ENCODE measurements at places on chromosomes 13 and 19.

DNA sequence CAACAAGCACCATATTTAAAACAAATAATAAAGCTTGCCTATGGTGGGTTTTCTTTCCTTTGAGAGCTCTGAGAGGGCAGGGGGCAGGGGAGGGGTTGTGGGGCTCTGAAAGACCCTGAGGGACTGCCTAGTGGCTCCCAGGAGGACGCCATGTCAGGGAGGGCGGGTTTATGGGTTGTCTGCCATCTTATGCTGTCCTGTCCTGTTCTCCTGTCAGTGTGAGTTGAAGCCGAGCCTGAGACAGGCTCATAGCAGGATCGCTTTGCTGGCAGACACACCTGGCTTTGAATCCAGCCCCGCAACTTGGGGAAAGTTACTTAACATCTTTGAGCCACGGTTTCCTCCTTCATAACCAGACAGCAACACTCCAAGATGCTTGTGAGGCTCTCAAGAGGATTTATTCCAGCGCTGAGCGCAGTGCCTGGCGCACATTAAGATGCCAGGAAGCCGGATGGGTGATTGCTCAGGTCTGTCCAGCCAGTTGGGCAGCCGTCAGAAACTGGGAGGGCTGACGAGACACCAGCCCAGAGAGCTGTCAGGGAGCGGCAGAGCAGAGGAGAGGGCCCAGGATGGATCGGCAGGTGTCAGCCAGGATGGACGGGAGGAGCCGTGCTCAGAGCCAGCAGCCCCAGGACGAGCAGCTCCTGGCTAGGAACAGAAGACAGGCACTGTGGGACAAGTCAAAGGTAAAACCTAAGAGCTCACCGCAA, 36.8 kb upstream of the C1QTNF9 start:
- no peak for DNase-seq

GRCh38 chr19:51664997-51665396, 18.4 kb upstream of the SIGLEC14 start:
- DNase-seq, result no peak

GRCh38 chr13:107461751-107462150, 753.6 kb downstream of the LIG4 start:
- DNase-seq, result no peak

- DNase-seq, result no peak
Observed at GRCh38 chr13:43077461-43077860, 54.1 kb downstream of the DNAJC15 start.

DNA sequence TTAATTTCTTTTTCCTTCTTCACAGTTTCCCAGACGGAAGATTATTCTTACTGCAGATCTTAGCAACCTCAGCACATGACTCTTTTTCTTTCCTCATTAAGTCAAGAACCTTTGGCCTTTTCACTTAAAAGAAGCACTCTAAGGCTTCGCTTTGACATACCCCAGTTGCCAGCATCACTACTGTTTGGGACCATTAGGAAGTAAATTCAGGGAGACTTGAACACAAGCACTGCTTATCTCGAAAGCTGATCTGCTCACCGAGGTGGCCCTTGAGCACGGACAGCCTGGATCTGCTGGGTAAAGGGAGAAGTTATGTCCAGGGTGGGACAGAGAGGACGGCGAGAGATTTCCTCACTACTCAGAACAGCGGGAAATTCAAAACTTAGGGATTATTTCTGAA, 151.4 kb upstream of the RNF113B start:
- no peak for DNase-seq

GRCh38 chr13:47039106-47039505, 142.3 kb upstream of the HTR2A start:
- no peak for DNase-seq

DNA sequence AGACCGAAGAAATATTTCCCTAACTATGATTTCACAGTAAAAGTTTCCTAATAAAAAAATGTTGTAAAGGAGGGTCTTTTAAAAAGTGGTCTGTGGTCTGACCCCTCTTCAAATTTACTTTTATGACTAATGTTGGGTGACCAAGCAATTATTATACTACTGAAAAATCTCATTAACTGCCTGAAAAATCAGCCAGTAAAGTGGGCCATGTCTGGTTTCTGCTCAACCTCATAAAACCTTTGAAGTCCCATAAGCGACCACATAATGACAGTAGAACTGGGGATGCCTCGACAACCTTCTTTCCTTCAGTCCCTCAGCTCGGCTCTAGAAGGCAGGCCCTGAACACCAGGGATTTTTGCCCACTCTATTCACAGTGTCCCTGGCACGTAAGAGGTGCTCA, 434.3 kb downstream of the EFNB2 start:
- no peak for DNase-seq

DNA sequence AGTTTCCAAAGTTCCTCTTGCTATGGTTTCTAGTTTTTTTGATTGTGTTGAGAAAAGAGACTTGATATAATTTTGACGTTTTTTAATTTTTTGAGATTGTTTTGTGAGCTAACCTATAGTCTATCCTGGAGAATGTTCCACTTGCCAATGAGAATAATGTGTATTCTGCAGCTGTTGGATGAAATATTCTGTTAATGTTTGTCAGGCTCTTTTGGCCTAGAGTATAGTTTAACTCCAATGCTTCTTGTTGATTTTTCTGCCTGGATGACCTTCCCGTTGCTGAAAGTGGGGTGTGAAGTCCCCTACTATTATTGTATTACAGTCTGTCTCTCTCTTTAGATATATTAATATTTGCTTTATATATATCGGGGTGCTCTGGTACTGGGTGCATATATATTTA, 40.0 kb downstream of the RASA3 start:
- no peak for DNase-seq

- no peak for DNase-seq
Observed at GRCh38 chr13:40617801-40618356, 48.6 kb downstream of the FOXO1 start.

- DNase-seq, result no peak
Observed at GRCh38 chr13:84844473-84844872, 954.7 kb downstream of the SLITRK6 start.

GRCh38 chr19:38360839-38361631, 13.3 kb upstream of the PSMD8 start:
- no peak for DNase-seq

- no peak for DNase-seq
Observed at GRCh38 chr19:43337737-43338136, 15.7 kb upstream of the CD177 start.

DNA sequence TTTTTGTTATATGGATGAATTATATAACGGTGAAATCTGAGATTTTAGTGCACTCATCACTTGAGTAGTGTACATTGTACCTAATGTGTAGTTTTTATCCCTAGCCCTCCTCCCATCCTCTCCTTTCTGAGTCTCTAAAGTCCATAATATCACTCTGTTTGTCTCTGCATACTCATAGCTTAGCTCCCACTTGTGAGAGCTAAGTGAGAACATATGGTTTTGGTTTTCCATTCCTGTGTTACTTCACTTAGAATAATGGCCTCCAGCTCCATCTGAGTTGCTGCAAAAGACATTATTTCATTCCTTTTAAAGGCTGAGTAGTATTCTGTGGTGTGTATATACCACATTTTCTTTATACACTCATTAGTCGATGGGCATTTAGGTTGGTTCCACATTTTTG, 94.0 kb downstream of the SLC10A2 start:
- DNase-seq, result no peak

- DNase-seq, result no peak
Observed at GRCh38 chr19:50658441-50659317, 9.4 kb downstream of the C19orf81 start.

- no peak for DNase-seq
Observed at GRCh38 chr13:25097426-25097825, 1.5 kb downstream of the PABPC3 start.

DNA sequence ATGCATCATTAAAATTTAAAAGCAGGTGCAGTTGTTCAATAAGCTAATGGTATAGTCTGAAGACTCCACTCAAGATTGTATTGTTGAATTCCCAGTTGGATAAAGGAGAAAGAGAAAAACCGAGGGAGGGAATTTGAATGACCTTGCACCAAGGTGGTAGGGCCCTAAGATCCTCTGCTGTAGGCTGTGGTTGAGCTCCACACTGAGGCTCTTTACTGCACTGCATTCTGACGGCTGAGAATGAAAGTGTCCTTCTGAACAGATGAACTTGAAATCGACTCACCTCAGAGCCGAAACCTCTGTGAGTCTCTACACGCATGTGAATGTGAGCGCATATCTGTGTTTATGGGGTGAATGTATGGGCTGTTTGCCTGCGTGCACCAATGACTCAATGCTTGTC, 388.9 kb upstream of the DACH1 start:
- no peak for DNase-seq

DNA sequence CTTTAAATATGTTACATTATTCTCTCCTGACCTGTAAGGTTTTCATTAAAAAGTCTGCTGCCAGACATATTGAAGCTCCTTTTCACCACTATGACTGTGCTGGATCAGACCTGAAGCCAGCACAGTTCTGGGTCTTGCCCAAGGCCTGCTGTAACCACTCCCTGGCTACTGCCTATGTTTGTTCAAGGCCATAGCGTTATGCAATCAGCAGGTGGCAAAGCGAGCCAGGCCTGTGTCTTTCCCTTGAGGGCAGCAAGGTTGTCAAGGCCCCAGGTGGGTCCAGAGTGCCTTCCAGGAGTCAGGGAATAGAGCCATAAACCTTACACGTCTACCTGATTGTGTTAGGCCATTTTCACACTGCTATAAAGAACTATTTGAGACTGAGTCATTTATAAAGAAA, 496.8 kb upstream of the PCDH9 start:
- no peak for DNase-seq

DNA sequence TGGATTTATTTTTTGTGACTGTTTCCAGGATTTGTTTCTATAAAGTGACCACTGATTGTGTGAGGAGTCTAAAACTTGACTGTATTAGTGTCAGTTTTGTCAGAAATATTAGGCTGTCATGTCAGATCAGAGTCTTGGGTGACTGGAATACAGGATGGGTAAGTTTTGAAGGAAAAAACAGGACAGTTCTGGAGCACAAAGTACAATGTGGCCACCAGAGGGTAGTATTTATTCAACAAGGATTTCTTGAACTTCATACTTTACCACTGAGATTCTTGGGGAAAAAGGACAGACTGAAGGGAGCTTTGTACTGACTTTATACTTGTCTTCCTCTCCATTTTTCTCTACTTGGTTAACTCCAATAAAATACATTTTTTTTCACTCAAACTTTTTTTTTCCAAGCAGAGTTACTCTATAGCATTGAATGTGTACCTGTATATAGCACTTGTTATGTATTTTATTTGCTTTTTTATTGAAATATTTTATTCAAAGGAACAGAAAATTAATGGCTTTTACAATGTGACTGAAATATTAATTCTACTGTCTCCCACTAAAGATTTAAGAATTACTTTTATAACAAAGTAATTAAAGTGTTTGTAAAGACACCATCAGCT, 51.1 kb downstream of the LMO7 start:
- DNase-seq, result no peak

- no peak for DNase-seq
Observed at GRCh38 chr19:12695096-12695495, 1.3 kb downstream of the FBXW9 start.

DNA sequence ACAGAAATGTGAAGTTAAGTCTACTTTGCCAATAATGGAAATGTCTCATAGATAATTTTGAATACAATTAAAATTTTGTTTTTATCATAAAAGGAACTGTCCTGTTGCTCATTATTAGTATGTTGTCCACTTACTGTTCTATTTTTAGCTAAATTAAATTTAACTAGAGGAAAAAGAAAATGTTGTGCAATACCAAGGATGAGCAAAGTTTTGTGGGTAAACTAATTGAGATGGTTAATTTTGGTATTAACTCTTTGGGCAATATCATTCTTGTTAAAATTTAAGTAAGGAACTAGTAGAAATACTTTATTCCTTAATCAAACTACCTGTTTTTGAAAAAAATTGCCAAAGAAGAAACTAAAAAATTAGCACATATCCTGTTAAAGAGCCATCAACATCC, 43.5 kb downstream of the SOX1 start:
- DNase-seq, result no peak

DNA sequence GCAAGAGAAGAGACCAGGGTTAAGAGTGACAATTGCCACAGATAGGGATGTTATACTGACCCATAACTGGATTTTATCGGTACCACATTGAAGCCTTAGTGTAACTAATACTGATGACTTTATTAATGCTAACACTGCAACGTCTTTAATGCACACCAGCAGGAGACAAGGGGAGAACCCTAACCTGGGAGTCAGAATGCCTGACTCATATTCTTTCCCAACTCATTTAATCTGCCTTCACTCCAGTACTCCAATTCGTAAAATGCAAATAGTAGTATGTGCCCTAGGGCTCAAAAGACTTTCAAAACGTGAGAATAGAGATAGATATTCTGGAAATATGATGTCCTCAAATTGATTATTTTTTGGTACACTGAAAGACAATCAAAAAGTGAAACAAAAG, 62.4 kb downstream of the GPC6 start:
- no peak for DNase-seq

GRCh38 chr13:110876609-110877008, 38.3 kb downstream of the ANKRD10 start:
- DNase-seq, result no peak

DNA sequence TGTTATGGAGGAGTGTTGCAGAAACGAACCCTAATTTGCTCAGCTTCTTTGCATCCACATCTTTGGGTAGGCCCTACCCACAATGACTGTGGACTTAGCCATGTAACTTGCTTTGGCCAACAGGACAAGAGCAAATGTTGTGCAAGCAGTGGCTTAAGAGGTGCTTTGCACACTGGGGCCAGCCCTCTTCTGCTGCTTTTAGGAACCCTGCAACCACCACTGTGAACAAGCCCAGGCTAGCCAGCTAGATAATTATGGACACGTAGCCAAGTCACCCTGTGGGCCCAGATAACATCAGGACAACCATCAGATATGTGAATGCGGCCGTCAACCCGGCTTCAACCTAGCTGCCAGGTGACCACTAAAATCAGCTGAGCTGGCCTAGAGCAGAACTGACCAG, 17.1 kb downstream of the C19orf47 start:
- DNase-seq, result no peak

GRCh38 chr19:49851456-49852259, 699 bp downstream of the PTOV1 start:
- DNase-seq, result no peak

DNA sequence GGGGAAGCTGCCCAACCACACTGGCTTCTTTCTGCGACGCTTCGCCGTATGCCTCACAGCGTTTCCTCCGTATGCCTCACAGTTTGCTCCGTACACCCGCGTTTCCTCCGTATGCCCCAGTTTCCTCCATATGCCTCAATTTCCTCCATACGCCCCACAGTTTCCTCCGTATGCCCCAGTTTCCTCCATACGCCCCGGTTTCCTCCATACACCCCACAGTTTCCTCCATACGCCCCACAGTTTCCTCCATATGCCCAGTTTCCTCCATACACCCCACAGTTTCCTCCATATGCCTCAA, 22.6 kb downstream of the GAS6 start:
- DNase-seq, result no peak

DNA sequence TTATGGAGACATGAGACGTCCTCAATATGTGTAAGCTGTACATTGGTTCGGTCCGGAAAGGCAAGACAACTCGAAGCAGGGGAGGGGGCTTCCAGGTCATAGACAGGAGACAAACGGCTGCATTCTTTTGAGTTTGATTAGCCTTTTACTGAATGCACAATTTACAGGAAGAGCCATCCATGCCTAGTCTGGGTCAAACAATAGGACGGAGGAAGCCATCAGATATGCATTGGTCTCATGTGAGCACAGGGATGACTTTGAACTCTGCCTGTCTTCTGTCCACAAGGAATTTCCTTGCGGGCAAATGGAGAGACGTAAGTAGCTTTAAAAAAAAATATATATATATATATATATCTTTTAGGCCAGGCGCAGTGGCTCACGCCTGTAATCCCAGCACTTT, 1.9 kb upstream of the CCNP start:
- no peak for DNase-seq

GRCh38 chr19:16026756-16027155, 49.5 kb upstream of the TPM4 start:
- no peak for DNase-seq

All from mesenteric fat pad (tissue), 1 donor.